ENCODE measurements at places on chromosomes 7 and 10. TPM values are rescaled to one million over a fixed set of nuclear protein-coding genes. Genes with fewer than 3 reads are reported as not detected.

DNA sequence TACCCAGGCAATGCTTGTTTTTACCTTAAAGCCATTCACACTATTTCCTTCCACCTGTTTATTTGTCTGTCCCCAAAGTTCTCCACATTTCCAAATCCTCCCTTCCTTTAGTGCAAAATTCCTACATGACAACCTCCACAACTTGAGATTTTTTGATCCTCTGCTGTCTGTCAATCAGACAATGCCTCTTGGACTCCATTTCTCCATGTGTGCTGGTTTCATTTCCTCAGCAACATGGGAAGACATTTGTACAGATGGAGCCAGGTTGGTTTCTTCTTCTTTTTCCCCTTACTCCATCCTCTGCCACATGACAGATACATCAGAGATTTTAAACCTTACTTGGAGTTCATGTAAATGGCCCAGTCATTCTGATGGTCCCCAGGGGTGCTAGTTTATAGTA is 19.1 kb upstream of the GIMAP2 start:
- no peak for DNase-seq
- peak overlapping the region; percentile 0 for H3K27ac ChIP-seq

DNA sequence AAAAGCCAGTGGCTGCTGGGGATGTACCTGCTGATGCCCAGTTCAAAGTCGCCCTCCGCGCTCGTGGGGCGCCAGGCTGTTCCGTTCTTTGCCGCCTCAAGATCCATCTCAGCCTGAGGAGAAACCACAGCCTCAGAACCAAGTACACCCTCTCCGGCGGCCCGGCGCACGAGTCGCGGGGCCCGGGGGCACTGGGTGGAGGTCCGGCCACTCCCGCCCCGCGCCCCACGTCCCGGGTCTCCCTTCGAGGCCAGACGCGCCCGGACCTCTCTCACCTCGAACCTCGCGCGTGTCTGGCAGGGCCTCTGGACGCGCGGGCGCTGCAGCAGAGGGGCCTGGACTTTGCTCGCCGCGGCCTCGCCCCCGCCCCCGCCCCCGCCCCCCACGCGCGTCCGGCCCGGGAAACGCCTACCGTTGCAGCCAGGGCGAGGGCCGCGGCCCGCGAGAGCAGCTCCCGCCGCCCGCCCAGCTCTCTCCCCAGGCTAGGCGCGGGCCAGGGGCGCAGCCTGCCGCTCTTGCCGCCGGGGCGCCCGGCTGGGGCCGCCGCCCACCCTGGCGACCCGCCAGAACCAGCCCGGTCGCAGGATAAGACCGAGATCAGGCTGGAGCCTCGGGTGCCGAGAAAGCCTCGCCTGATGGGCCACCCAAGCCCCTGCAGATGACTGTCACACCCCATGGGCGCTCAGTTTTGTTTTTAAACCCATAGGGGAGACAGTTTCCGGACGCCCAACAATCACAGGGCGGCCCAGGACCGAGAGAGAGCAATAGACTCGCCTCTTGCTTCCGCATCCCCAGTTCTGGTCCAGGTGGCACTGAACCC is at the start of gene ABCB4:
Gene ABCB4, minus strand, starts transcription at position 322 of the 820 bp plus-strand sequence. Its CDS starts 215 bp downstream, at position 107.
- H3K4me3 ChIP-seq = peak within 1 kb of the TSS; percentile 63
- no peak for DNase-seq

DNA sequence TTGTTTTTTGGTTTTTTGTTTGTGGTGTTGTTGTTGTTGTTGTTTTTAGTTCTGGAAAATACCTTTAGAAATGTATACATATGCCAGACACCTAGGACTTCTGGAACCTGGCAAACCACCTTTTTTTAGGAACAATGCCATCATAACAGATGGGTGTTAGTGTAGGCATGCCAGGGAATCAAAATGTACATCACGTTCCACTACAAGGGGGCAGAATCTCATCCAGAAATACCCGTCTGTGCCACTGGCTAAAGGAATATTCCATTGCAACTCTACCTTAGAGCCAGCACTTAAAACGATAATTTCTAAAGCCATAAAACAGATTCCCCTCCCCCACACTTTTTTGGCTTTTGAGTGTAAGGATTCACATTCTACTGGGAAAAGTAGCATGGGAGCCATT is 239.8 kb downstream of the ETV1 start:
- no peaks in the 10 kb centered on the region for H3K4me1 ChIP-seq
- no peak overlapping the region for H3K4me3 ChIP-seq
- H3K36me3 ChIP-seq = no peaks in the 10 kb centered on the region
- H3K27ac ChIP-seq = no peak overlapping the region
- no peak for DNase-seq
- no peaks in the 10 kb centered on the region for H3K27me3 ChIP-seq

PIP gene
- not detected for total RNA-seq

GPR141 gene
- total RNA-seq = not detected

Measured in stomach (tissue), 19 donors.